GM12878 (cell line): ENCODE measurements at places on chromosomes 7 and 10.

DNA sequence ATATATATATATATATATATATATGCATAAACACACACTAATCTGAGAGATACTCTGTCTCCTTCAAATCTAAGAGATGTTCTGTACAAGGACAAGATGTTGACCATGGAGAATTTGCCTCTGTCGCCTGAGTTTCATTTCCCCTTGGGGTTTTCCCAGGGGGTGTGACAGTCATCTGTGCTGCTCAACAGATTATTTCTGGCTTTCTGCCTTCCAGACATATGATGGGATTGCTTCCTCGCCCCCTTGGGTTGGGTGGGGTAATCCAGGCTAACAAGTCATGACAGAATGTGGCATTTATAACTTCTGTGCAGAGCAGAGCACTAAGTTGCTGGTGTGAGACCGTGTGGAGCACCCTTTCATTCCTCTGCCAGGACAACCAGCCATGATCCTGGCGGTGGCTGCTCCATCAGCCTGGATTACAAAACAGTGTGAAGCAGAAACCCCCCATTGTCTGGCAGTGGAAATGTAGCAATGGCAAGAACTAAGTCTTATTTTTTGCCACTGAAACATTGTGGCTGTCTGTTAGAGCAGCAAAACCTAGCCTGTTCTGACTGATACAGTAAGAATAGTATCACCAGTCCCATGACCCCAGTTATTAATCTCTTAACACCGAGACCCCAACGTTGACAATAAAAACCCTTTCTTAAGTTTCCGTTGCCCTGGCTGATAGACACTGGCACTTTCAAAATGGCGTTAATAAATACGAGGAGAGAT is 13.7 kb upstream of the USP6NL start:
- peaks cover 20% of the 10 kb centered on the region for H3K4me1 ChIP-seq
- H3K27ac ChIP-seq, result peak overlapping the region; percentile 32; the same call in 1 of the 2 replicates
- no peaks in the 10 kb centered on the region for H3K27me3 ChIP-seq
- 0 out of 2 replicates have a peak overlapping the region, but pooled peaks have one; percentile 41 for H3K4me3 ChIP-seq
- no peaks in the 10 kb centered on the region for H3K36me3 ChIP-seq

DNA sequence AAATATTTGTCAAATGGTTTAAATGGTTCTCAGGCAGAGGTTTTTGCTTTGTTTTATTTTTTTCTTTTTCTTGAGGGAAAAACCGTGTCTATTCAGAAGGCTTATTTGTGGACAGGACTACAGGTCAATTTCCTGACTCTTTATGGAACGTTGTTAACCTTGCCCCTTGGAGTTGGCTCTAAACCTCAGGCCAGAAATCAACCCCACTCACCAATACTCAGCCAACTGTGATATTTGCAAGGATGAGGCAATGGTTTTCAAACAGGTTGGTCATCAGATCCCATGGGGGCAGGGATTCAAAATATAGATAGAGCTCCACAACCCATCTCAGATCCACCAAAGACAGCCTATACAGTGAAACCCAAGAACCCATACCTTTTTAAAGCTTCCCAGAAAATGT is 10.2 kb downstream of the PDLIM1 start:
- no peak overlapping the region for H3K4me3 ChIP-seq
- no peaks in the 10 kb centered on the region for H3K27me3 ChIP-seq
- H3K27ac ChIP-seq, result no peak overlapping the region
- H3K4me1 ChIP-seq, result peaks cover 37% of the 10 kb centered on the region
- DNase-seq, result no peak

DNA sequence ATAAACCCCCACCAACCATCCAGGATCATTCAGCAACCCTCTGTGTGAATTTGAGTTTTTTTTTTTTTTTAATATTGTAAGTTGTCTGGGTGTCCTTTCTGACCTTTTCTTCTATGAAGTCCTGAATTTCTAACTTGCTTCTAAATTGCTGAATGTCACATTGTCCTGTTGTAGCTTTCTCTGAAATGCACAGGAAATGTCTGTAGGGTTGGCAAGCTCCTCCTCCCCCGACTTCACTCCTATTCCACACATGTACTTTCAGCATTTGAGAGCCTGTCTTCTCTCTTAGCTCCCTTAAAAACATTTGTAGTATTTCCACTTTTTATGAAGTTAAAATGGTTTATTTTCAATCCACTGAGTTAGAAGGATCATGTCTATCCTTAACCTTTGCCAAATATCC is 3.3 kb upstream of the CNNM2 start:
- no peak overlapping the region for H3K4me3 ChIP-seq
- H3K36me3 ChIP-seq, result no peaks in the 10 kb centered on the region
- H3K27me3 ChIP-seq, result no peaks in the 10 kb centered on the region; the same call in 1 of the 2 replicates
- peaks cover 13% of the 10 kb centered on the region for H3K4me1 ChIP-seq
- no peak overlapping the region for H3K27ac ChIP-seq
- DNase-seq, result no peak

DNA sequence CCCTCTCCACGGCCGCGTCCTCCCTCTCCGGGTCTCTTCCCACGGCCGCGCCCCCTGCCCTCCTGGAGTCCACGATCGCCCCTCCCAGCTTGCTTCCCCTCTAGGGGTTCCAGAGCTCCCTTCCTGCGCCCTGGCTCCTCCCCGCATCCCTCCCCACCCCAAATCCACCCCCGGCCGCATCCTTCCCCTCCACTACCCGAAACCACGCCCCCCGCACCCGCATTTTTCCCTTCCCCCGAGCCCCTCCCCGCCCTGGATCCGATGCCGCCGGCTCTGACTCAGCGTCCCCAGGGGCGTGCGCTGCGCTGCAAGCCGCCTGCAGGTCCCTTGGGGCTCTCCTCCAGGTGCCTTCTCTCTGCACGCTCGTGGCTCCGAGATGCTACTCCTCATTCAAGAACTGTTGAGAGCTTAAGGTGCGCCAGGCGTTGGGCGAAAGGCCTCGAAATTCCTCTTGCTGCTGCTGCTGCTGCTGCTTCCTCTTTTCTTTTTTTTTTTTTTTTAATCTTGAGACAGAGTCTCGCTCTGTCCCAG is 372 bp upstream of the TMEM130 start:
- H3K27me3 ChIP-seq, result peaks cover 13% of the 10 kb centered on the region; the same call in 1 of the 2 replicates
- H3K4me3 ChIP-seq, result no peak overlapping the region; the same call in 1 of the 2 replicates
- no peaks in the 10 kb centered on the region for H3K36me3 ChIP-seq
- peak; percentile 31 for DNase-seq

GRCh38 chr7:141497391-141497790 is 53.8 kb upstream of the AGK start:
- no peak for DNase-seq
- H3K27ac ChIP-seq, result no peak overlapping the region
- no peaks in the 10 kb centered on the region for H3K36me3 ChIP-seq
- H3K4me1 ChIP-seq, result no peaks in the 10 kb centered on the region
- H3K27me3 ChIP-seq, result no peaks in the 10 kb centered on the region

DNA sequence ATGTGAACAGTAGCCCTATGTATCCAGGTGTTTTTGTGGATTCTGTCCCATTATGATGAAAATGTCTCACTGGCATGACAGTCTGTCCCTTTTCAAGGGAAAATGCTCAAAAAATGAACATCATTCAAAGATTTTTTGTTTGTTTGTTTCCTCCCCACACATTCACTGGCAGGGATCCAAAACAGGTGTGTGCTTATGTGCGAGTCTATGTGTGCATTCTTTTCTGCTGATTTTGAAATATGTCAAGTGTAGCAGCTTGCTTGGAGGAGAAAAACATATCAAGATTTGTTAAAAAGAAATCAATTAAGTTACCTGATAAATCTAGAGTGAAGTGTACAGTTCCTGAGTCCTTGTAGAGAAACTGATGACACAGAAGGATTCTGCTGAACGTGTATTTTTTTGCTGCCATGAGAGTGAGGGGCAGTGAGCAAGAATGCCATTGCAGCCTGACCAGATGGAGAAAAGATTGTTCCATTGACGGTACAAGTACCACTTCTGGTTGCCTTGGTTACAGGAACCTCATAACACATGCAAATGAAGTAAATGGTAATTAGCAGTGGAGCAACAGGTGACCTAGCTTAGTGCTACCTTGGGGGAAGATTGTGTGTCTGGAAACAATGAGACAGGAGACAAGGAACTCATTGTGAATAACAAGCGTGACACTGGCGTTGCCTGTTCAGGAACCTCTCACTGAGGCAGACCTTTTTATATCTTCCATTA is 277.4 kb upstream of the PHYHIPL start:
- no peak for DNase-seq
- no peaks in the 10 kb centered on the region for H3K36me3 ChIP-seq
- no peaks in the 10 kb centered on the region for H3K27me3 ChIP-seq
- no peak overlapping the region for H3K27ac ChIP-seq

- H3K27ac ChIP-seq, result no peak overlapping the region
- H3K4me3 ChIP-seq, result no peak overlapping the region
- H3K4me1 ChIP-seq, result no peaks in the 10 kb centered on the region
- DNase-seq, result no peak
- no peaks in the 10 kb centered on the region for H3K36me3 ChIP-seq
Observed at GRCh38 chr10:97065128-97065527, 120.6 kb downstream of the SLIT1 start.

DNA sequence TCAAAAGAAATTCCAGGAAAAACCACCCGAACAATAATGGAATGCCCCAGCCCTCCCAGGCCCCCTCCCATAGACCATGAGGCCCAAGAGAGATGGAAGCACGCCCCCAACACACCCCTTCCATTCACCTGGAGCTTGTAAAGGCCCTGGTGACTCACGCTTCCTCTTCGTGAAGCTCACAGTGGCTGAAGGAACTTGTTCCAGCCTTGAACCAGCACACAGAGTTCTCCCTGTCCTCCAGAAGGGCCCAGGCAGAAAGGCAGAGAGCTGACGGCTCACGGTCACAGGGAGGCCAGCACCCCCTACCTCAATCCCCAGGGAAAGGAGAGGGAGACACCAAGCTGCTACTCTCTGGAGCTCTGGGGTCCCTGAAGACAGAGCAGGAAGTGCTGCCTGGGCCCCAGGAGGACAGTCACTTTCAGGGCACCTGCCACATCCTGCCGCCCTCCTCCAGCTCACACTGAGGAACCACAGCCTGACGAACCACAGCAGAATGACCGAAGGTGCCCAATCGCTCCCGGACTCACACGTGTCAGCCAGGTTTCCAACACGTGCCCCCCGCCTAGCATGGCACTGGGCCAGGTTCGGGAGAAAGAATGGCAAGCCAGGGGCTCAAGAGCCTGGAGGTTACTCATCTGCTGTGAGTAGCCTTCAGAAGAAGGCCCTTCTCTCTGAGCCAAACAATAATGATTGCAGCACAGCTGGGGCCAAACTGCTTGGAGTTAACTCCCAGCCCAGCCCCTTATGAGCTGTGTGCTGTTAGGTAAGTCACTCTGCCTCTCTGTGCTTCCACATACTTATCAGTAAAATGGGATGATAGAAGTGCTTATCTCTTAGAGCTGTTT is 52.8 kb downstream of the DLG5 start:
- peaks cover 27% of the 10 kb centered on the region for H3K4me1 ChIP-seq
- no peaks in the 10 kb centered on the region for H3K36me3 ChIP-seq
- no peak overlapping the region for H3K4me3 ChIP-seq
- no peaks in the 10 kb centered on the region for H3K27me3 ChIP-seq
- peak overlapping the region; percentile 88 for H3K27ac ChIP-seq

GRCh38 chr7:112790586-112791003 is 402 bp upstream of the TMEM168 start:
- H3K4me3 ChIP-seq, result peak overlapping the region; percentile 85
- H3K4me1 ChIP-seq, result peaks cover 7% of the 10 kb centered on the region; the same call in 1 of the 2 replicates
- no peaks in the 10 kb centered on the region for H3K36me3 ChIP-seq
- peak overlapping the region; percentile 94 for H3K27ac ChIP-seq

DNA sequence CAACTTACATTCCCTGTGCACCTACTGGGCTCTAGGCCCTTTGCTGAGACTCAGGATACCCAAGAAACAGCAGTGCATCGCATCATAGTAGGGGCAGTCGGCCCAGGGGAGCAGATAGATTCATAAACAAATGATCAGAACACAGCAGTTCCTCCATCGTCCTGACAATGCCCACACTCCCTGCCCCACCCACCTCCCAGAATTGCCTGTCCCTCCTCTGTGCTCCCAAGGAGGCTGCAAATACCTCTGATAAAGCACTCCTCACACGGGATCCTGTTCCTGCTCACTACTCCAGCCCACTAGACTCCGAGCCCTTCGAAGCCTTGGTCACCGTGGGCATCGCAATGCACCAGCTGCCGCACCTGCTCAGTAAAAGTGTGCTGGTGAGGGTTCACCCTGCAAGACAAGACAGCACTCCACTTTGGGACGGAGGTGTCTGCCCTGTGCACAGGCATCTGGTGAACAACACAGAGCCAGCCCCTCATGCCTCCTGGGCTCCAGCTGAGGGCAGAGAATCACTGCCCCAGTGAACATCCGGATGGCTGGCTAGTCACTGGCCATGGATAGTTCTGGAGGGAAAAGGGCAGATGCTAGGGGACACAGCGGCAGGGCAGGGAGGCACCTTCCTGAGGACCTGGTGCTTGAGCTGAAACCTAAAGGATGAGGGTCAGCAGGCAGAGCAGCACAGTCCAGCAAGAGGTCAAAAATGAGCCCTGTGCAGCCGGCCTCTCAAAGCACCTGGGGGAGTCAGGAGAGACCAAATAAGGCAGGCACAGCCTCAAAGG is 60.7 kb downstream of the TNS3 start:
- H3K4me1 ChIP-seq, result no peaks in the 10 kb centered on the region
- H3K27me3 ChIP-seq, result no peaks in the 10 kb centered on the region
- DNase-seq, result no peak
- no peak overlapping the region for H3K4me3 ChIP-seq

DNA sequence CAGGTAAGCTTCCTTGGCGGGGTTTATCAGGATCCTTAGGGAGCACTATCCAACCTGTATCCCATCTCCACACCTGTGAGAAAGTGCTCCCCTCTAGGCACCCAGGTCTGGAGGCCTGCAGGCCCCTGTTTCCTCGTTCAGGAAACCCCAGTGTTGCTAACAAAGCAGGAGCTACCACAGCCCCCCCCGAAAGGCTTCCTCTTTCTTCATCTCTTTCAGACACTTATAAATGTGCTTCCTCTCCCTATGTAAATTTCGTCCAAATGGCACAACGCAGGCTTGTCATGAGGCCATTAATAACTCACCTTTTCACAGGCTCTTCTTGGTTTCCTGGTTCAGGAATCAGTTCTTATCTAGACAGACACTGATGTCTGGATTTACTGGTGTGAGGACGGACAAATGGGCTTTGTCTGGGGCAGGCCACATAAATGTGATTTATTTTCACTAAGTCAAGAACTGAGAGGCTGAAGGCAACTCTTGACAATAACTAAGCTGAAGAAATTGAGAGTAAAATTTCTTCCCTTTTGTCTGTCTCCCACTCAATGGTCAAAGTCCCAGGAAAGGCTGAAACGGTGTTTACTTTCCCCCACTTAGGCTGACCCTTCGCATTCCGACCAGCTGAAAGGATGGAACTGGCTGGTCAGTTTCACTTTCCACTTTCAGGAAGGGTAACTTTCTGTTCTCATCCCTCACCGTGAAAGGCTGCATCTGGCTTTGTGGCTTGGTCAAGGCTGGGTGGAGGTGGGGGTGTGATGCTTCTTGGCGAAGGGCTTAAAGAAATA is 46.8 kb downstream of the PIK3AP1 start:
- H3K27ac ChIP-seq, result peak overlapping the region; percentile 40
- peaks cover 2% of the 10 kb centered on the region; the same call in 1 of the 2 replicates for H3K36me3 ChIP-seq
- H3K4me3 ChIP-seq, result peak overlapping the region; percentile 54; the same call in 1 of the 2 replicates
- H3K4me1 ChIP-seq, result peaks cover 79% of the 10 kb centered on the region
- DNase-seq, result peak; percentile 67

GRCh38 chr10:18498998-18499397 is 152.4 kb downstream of the NSUN6 start:
- no peaks in the 10 kb centered on the region for H3K27me3 ChIP-seq
- H3K36me3 ChIP-seq, result no peaks in the 10 kb centered on the region
- no peak for DNase-seq

GRCh38 chr10:34940436-34940835 is 125.3 kb upstream of the PARD3 start:
- no peak for DNase-seq
- no peaks in the 10 kb centered on the region for H3K27me3 ChIP-seq
- H3K27ac ChIP-seq, result no peak overlapping the region
- no peaks in the 10 kb centered on the region for H3K4me1 ChIP-seq
